ENCODE measurements at places on chromosomes 2 and 18. TPM values are rescaled to one million over a fixed set of nuclear protein-coding genes. Genes with fewer than 3 reads are reported as not detected.

Gene CCDC148
- 1.2 TPM for total RNA-seq

Gene MARS2
- total RNA-seq, result 4.8 TPM

Gene ITPRIPL1
- total RNA-seq, result 0.30 TPM

Gene RNU2-63P
- total RNA-seq, result 78.4 TPM

Data from smooth muscle cell of the umbilical artery (primary cell).